Ovary (tissue), 10 donors: ENCODE measurements at places on chromosomes 11 and 22.
A peak's percentile ranks its signal among the peaks of the same experiment; 100 is the strongest.

- DNase-seq, result no peak
These were observed 12.1 kb downstream of the GNB1L start for GRCh38 chr22:19842393-19843106.

GRCh38 chr11:46291441-46292150 is 14.1 kb downstream of the CREB3L1 start:
- DNase-seq, result peak; percentile 81

DNA sequence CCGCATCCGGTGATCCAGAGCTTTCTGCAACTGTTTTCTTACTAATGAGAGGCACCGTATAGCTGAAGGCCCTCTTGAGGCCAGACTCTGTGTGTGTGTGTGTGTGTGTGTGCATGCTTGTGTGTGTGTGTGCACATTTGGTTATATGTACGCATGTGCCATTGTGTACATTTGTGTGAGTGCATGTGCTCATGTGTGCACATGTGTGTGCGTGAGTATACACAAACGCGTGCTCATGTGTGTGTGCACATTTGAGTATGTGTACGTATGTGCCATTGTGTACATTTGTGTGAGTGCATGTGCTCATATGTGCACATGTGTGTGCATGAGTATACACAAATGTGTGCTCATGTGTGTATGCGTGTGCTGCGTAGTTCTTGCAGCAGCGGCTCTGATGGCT is 12.3 kb upstream of the FGF19 start:
- DNase-seq, result no peak

GRCh38 chr11:67373648-67374570 is 511 bp upstream of the CLCF1 start:
- peak; percentile 79 for DNase-seq

DNA sequence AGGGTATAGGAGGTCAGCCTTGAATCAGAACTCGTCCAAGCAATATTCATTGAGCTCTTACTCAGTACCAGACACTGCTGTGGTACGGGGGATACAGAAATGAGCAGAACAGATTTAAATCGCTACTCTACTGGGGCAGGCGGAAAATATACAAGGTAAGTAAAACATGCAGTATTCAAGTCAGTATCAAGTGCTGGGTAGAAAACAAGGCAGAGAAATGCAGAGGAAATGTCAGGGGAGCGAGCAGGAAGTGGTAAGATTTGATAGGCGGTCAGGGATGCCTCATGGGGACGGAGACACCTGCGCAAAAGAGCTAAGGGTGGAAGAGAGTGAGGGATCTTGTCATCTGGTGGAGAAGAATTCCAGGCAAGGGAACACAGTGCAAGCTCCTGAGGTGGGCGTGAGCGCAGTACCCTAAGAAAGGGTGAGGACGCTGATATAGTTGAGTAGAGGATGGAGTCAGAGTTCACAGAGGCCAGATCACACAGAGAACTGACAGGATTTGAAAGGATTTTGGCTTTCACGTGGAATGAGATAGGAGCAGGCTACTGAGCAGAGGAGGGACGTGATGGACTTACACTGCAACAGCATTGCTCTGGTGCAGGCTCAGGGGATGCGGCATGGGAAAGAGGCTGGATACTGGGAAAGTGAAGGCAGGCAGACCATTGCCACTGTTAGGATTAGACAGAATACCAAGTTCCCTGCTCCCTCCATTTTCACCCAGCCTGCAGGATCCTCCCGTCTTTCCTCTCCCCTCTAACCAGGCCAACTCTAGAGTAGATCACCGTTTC is 35.8 kb downstream of the SC5D start:
- DNase-seq, result no peak

DNA sequence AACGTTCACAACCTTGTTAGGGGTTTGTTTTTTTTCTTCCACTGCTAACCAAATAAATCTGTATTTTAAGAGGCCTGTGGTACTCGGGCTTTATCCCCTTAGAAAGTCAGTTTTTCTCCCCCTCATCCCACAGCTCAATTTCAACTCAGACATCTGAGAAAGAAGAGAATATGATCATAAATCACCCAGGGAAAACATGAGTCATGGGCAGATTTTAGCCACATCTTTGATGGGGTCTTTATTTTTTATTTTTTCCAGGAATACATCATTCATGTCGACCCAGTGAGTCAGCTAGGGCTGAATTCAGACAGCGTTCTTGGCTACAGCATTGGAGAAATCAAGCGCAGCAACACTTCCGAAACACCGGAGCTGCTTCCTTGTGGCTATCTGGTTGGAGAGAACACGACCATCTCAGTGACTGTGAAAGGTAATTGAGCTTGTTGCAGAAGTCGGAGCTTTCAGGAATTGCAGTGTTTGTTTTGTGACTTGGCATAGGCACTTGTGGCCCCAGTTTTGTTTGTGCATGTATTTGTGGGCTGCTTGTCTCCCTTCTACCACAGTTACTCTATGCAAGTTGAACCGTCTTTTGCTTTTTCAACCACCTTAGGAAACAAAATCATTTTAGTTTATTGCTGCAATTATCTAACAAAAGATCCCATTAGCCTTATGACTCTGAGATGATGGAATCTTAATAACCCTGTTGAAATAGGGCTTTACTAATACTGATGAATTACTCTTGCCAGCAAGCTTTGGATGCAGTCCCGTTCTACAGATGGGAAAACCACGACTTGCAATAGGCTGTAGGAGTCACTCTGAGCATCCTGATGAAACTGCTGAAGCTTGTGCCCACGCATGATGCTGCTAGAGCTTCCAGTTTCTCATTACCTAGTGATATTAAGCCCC is 62.7 kb downstream of the DBX1 start:
- no peak for DNase-seq

GRCh38 chr11:118265954-118266353 is 1.9 kb upstream of the MPZL2 start:
- no peak for DNase-seq
